ENCODE measurements at places on chromosomes 3 and 15.

- DNase-seq, result no peak
These were observed 137.7 kb downstream of the ASB7 start for GRCh38 chr15:100740138-100740537.

GRCh38 chr3:150635076-150635475 lies 32.0 kb downstream of the SELENOT start:
- no peak for DNase-seq

GRCh38 chr15:63430766-63431451 lies 49.3 kb upstream of the CA12 start:
- peak; percentile 19 for DNase-seq

DNA sequence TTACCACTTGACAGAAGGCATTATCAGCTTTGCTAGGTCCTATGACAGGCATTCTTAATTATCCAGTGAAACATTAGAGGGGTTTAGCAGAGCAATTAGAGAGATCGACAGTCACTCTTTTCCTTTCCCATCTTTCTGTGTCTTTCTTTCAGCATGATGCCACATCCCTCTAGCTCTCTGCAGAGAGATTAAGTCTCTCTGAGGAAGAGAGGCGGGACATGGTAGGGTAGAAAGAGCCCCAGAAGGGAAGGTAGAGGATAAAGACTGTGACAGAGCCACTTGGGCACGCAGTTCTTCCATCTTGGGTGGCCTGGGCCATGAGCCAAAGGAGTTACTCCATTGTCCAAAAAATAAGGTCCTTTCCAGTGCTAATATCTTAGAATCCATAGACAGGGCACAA lies 55.8 kb downstream of the HHLA2 start:
- no peak for DNase-seq

DNA sequence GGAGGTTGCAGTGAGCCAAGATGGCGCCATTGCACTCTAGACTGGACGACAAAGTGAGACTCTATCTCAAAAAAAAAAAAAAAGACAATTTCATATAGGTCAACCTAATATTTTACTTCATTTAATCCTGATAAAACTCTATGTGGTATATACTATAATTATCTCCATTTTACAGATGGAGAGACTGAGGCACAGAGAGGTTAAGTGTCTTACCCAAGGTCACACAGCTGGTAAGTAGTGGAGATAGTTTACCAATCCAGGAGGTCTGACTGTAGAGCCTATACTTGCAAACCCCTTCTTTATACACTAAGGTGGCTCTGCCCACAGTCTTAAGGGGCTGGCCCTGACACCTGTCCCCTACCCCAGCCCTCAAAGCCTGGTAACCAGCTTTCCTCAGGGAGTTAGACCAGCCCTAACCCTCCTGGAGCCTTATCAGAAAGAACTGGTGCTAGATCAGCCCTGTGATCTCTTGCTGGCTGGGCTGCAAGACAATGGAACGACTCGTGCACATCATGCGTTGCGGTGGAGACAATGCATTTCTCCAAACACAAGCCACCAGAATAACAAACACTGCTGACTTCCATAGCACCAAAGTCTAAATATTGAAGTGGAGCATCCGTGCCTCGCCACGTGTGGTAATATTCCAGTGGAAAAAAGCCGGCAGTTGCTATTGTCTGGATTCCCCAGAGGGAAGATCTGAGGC lies 60.0 kb upstream of the SMAD3 start:
- DNase-seq, result no peak

DNA sequence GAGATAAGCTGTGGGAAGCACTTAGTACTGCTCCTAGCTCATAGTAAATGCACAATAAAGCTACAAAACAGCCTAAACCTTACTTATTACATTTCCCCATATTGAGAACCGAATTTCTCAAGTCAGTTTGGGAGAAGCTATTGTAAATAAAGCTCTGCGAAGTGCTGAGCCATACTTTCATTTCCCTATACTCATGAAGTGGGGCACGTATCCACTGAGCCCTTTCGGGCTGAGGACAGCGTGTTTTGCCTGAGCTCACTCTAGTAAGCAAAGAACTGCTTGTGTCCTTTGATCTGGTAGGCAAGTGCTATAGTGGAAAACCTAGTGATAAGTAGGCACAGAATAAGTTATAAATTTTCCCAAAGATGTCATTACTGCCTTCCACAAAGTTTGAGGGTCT lies 165.0 kb downstream of the RSL24D1 start:
- DNase-seq, result no peak

DNA sequence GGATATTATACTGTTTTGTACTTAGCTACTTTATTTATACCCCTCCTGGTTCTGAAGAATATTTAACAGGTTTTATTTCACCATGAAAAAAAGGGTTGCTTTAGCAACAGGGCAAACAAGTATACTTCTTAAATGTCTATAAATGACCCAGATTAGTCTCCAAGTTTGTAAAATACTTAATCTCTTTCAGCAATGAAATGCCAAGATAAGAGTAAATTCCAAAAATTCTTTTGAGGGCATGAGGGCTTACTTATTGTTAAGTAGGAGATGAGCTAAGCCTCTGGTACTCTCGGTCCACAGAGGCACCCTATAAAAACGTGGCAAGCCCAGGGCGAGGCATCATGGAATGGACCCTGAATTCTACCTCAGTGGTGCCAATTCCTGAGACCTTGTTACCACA lies 264.8 kb upstream of the NSMCE3 start:
- no peak for DNase-seq

DNA sequence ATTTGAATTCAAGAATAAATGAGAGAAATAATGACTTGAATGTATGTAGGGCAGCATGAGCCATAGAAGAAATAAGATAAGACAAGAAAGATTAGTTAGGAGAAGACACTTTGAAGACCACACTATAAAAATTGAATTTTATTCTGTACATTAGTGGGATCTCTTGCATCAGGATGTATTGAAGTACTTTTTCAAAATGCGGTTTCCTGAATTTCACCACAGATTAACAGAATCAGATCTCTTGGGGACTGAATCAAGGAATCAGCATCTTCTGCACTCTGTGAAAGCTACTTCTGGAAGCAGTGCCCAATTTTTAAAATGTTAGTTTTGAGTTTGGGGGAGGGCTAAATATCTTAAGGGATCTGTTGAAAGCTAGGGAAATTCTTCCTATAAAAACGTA lies 763.9 kb upstream of the GOLIM4 start:
- no peak for DNase-seq

- peak; percentile 84 for DNase-seq
These were observed 15.7 kb downstream of the CIDEC start for GRCh38 chr3:9864200-9864927.

DNA sequence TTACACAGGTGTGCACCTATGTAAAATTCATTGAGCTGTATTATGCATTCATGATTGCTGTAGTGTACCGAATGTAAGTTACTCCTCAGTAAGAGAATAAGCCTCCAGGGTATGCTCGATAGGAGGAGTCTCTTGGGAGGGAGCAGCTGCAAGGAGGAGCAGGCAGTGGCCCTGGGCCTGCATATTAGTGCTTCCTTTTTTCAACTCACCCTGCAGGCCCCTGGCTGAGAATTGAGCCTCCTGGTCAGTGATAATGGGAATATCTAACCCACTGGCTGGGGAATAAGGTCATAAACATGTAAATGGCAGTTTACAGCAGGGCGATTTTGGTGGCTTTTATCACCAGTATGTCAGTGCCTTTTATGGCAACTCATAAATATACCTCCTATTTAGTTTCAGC lies 21.7 kb upstream of the SFMBT1 start:
- no peak for DNase-seq

- peak; percentile 32 for DNase-seq
These were observed 10.7 kb upstream of the SLC15A2 start for GRCh38 chr3:121883507-121883906.

DNA sequence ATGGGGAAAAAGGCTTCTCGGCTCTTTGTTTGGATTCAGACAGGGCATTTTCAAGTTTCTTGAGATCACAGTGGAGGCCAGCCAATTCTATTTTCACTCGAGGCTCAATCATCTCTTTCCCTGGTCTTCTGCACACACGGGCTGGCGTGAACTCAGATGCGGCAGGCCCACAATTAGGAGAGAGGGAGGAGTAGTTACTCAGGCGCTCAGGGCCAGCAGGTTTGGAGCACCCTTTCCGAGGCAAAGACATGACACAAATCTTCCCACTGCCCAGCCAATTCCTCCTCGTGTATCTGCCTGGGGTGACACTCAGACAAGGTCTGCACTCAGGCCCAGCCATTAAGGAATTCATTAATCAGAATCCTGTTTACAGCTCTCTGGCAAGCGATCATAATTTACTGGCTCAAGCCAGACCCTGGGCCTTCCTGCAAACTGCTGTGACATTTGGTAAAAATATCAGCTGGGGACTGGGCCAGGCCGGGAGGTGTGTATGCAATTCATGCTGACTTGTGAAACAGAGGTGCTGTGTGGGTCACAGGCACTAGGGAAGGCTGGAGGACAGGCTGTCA lies 68.1 kb upstream of the TLE3 start:
- no peak for DNase-seq

DNA sequence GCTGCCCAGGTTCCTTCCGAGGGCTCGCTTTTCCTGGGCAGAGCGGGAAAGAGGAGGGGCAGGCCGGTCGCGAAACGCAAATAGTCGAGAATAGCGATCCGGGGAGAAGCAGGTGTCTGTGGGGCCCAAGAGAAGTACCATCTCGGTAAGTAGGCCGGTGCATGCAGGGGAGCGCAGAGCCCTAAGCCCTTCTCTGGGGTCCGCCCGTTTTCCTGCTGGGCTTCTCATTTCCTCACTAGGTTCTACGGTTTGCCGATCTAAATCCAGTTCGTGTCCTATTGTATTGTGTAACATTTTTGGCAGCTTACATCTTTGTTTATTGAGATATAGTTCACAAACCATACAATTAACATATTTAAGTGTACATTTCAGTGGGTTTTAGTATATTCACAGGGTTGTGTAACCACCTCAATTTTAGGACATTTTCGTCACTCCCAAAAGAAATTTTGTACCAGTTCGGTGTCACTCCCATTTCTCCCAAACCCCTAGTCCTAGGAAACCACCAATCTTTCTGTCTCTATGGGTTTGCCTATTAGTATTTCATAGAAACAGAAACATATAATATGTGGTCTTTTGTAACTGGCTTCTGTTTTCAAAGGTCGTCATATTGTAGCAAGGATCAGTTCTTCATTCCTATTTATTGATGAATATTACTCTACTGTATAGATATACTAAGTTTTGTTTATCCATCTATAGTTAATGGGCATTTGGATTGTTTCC lies 6.8 kb upstream of the TRIM69 start:
- no peak for DNase-seq

DNA sequence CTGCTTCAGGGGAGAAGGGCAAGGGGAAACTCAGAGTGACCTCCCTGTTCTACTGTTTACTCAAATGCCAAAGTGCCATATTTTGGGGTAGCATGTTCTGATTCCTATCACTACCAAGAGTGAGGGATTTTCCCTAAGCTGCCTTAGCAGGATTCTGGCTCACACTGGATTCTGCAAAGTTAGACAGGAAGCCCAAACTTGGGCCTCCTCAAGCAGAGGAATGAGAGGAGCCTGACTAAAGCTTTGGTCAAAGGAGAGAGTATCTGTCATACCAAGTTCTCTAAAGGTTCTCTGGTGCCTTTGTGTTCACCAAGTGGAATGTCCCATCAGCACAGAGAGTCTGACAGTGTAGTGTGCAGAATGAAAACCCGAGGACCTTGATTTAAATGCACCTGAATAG lies 8.8 kb upstream of the RARB start:
- DNase-seq, result no peak

GRCh38 chr15:31283043-31283442 lies 43.6 kb upstream of the KLF13 start:
- DNase-seq, result no peak

GRCh38 chr3:65144791-65145351 lies 457.1 kb upstream of the ADAMTS9 start:
- DNase-seq, result no peak

DNA sequence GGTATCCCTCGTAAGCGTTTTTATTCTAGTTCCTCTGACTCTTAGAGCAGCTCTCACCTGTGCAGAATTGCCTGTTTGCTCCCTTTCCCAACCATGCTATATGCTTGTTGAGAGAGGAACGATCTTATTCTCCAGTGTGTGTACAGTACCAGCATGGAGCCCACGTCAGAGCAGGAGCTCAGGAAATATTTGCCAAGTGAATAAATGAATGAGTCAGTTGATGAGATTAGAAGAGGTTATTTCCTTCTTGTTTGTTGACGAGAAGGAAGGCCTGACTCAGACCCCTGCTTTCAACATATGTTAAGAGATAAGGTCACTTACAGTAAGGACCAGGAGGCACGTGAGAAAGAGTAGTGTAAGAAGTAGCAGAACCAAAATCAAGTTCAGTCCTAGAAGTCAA lies 106.3 kb upstream of the ABHD17C start:
- no peak for DNase-seq

DNA sequence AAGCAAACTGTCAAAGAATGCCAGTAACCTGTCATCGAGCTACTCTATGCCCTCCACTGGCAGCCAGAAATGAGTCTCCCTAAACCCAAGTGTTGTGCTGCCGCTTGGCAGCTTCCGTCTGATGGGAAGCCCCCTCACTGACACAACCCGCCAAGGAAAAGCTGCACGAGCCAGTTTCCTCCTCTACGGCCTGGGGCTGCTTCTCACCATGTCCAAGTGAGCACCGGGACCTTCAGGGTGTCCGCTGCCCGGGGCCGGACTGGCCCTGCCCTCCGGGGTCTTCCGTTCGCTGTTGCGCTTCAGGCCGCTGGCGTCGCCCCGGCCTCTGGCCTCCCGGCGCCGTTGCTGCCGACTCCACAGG lies 490 bp downstream of the TOMM70 start:
- DNase-seq, result no peak

DNA sequence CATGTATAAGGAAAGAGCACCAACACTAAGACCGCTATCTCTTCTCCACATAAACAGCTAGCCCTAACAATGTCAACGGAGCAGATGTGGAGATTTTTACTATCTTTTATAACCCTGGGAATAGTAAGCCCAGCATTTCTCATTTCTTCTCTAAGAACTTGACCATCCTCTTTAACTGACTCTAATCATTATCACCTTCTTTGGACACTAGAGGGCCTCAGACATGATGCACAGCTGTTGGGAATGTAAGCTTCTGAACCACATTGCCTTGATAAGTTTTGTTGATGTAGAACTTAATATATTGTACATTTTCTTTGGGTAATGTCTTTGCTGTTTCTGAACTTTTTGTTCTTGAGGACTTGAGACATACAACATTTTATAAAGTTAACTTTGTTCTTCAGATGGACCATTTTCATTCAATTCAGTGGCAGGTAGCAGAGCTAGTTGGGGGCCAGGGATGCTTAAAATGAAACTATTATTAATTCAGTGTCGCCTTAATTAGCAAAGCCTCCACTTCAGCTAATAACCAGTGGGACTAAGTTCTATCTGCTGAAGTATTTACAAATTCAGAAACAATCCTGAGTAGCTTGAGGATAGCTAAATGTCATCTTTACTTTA lies 9.6 kb upstream of the TAGLN3 start:
- DNase-seq, result peak; percentile 53
